GM12878 (cell line): ENCODE measurements at places on chromosomes 13 and 19. TPM values are rescaled to one million over a fixed set of nuclear protein-coding genes. Genes with fewer than 3 reads are reported as not detected.

DNA sequence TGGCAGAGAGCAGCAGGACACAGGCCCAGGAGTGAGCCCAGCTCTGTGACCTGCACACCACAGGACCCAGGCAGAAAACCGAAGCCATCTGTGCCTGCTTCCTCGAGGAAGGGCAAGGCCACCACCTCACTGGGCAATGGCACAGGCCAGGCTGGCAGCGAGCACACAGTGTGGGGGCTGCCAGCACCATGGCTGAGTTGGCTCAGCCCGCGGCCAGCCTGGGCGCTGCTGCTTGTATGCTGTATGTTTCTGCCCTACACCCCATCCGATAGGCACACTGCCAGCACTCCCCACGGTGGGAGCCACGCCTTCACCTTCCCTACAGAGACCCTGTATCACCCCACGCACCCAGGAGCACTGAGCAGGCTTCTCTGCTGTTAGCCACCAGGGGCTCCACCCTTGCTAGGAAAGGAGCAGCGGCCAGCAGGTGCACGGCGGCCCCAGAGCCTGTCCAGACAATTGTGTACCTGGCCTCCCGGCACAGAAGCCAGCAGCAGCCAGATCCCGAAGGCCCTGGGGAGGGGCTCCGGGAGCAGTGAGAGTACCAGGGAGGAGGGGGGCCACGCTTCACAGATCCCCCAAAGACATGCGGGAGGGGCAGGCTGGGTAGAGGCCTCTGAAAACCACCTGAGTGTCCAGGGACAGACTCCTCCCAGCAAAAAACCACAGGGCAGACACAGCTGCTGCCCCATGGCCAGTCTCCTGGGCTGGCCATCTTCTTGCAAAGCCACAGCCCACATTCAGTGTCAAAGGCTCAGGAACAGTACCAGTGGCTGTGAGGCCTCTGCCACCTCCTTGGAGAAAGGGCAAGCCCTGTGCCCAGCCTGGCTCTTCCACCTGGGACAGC is 56.1 kb downstream of the MLLT1 start:
- DNase-seq = no peak

CGB7 gene
- not detected in 2 replicates for total RNA-seq

DNA sequence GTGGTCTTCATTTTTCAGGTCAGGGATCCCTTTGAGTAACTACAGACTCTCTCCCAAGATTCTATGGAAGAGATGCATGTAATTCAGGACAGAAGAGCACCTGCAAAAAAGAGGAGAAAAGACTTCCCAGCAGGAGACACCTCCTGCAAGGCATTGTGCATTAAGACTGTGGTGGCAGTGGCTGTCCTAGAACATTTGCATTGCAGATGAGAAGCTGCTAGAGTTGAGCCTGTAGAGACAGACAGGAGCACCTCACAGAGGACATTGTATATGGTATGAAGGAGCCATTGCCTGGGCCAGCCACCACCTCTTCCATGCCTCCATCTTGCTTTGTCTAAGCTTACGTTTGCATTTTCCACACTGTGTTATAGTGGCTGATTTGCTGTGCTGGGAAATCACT is 11.2 kb upstream of the MYO16 start:
- no peak for DNase-seq

DNA sequence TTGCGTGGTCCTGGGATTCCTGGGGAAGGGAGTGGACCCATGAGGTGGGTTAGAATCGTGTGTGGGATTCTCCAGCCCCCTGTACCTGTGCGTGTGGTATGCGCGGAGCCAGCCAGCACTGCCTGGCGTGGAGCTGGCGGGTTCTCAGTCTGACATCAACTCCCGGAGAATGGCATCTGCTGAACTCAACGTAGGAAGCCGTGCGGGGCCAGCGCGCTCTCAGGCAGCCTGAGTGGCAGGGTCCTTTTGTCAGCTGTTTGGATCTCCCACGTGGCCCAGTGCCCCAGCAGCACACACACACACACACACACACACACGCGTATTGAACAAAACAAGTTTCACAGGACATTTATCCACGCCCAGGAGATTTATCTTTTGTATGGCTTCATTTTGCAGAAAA is 28.1 kb downstream of the ATP4B start:
- no peak for DNase-seq

DNA sequence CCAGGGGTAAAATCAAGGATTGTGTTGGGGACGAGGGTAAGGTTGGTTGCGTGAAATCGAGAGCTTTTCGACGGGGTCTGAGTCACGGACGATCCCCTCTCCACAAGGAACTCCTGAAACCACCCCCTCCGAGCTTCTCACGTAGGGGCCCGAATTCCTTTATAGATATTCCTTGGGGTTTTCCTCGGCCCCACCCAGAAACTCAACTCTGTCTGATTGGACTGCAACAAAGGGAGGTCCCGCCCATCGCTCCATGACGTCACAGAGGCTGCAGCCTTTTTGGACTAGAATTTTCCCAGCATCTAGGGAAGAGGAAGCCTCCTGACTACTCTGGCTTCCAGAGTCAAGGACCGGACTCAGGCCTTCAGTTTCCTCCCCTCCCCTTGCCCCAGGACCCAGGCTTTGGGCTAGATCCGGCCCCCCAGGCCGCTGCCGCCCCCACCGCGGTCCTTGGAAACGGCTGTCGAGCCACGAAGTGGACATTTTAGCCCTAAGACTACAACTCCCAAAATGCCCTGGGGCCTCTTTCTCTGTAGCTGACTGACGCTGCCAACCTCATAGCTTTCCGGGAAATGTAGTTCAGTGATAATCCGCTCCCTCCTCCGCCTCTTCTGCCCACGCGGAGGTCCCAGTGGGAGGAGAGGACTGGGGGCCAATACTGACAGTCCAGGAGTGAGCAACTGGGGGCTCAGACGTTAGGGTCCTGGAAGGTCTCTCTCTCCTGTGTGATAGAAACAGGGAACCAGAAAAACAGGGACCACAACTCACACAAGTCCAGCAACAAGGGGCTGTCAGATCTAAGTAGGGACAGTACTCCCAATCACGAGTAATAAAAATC is at the start of gene IZUMO1:
IZUMO1 (minus strand) TSS at position 172 of the 838 bp plus-strand sequence. CDS start 1,050 bp downstream, outside the sequence.
- DNase-seq = no peak

KIR3DL2 gene
- not detected in 2 replicates for total RNA-seq
